ENCODE measurements at places on chromosomes 1 and 21.

DNA sequence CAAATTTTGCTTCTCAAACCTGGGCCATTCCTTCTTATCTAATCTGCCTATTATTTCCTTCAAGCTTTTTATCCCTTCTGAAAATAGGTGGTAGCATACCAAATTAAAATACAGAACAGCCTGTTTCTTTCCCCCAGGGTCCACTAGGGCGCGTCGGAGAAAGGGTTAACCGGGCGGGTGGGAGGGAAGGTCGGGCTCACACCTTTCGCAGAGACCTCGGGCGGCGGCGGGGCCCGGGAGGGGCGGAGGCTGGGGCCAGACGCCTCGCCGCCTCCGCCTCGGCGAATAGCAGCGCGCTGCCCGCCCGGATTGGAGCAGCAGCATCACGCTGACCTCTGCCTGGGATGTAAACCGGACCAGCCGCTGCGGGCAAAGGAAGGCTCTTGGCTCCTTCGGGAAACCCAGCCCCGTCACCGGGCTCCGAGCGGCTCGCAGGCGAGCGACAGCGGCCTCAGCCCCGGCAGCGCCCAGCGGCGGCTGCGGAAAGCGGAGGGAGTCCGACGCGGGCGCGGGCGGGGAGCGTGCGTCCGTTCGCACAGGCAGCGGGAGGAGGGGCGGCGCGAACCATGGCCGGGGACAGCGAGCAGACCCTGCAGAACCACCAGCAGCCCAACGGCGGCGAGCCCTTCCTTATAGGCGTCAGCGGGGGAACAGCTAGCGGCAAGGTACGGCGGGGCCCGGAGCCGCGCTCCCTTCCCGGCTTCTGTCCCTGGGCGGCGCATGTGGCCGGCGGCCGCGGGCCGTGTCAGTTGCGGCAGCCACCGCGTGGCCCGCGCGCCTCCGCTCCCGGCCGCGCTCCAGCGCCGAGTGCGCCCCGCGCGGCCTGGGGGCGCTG is at the start of gene UCK2:
Gene UCK2, plus strand, starts transcription at position 347 of the 835 bp plus-strand sequence. Its CDS starts 220 bp downstream, at position 567.
- DNase-seq = peak; percentile 69

GRCh38 chr1:168050307-168050706 is 86.4 kb downstream of the GPR161 start:
- no peak for DNase-seq

DNA sequence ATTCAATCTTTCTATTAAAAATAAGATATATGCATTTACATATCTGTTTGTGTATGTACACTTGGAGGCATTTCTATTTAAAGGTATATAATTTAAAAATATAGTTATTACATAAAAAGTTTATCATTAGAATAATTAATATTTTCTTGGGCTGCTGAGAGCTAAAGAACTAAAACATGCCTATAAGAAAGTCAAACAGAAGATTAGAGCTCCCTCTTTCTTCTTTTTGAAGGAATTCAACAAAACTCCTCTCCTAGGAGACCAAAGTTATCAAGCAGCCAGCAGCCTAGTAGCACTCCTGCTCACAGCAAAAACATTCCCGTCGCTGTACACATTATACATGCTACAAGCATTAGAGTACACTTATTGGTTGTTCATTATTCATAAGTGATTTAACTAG is 216.4 kb downstream of the VAV3 start:
- no peak for DNase-seq

GRCh38 chr1:47662068-47662467 is 224.2 kb downstream of the FOXD2 start:
- no peak for DNase-seq

- no peak for DNase-seq
These were observed 95.2 kb downstream of the COQ8A start for GRCh38 chr1:227035316-227035715.

DNA sequence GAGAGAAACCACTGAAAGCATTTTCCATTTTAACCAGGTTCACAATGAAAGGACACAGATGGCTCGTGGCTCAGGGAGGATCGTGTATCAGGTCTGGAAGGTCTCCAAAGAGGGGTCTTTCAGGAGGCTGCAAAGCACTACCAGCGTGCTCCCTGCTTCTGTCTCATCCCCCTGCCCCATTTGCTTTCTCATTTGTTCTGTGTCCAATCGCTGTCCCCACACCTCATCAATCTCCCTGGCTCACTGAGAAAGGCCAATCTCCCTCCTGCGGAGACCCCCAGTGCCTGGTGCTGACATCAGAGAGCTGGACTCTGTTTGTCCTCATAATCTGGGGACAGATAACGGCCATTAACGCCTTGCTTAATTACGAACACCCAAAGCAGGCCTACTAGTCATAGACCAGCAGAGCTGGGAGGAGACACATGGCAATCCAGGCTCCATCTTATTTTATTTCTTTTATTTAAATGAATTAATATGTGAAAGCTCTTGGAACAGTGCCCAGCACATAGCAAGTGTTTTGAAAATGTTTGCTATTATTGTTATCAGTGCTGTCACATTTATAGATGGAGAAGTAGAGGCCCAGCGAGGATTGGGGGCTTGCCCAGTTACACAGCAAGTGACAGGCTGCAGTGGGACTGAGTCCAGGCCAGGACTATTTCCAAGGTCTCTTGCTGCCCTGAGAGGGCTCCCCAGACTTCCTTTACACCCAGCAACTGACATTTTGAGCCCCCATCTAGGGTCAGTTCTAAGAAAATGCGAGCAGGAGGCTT is 341.0 kb upstream of the USP24 start:
- DNase-seq = no peak

DNA sequence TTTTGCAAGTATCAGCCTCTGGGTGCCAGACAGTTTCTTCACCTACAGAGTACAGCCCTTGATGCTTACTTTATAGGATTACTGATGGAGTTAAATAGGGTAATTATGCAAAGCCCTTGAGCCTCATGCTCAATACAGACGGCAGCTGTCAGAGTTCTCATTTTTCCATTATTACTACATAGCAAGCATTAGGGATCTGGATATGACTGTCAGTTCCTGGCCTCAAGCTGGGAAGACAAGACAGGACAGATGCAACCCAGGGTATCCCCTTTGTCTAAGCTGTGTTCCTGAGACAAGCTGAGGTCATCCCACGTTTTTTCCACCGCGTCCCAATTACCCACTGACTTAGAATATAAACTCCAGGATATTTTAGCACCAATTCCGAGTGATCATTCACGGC is 94.4 kb downstream of the SLC35F3 start:
- no peak for DNase-seq

DNA sequence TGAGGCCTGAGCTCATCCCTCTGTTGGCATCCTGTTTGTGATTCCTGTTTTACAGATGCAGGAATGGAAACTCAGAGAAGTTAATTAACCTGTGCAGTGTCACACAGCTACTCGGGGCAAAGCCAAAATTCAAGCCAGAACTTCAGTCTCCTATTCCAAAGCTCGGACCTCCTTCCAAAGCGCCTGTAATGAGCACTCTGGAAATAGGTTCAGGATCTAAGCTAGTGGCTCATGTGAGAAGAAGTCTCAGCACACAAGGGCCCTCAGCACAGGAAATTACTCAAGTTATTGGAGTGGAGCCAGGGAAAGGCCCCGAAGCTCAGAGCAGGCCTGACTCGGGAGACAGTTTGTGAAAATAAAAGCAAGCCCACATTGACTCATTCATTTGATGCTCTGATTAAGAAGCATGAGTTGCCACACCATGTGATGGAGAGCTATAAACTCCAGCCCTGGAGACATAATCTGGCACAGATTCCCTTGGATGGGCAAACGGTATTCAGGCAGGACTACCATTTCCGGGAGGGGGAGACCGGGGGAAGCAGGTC is 50.6 kb upstream of the LYST start:
- DNase-seq = peak; percentile 48

- no peak for DNase-seq
These were observed 20.7 kb downstream of the DDX20 start for GRCh38 chr1:111776391-111776790.

GRCh38 chr1:116983112-116983511 is 18.4 kb upstream of the CD101 start:
- no peak for DNase-seq

GRCh38 chr1:24437631-24438396 is 22.2 kb downstream of the NIPAL3 start:
- DNase-seq = no peak

DNA sequence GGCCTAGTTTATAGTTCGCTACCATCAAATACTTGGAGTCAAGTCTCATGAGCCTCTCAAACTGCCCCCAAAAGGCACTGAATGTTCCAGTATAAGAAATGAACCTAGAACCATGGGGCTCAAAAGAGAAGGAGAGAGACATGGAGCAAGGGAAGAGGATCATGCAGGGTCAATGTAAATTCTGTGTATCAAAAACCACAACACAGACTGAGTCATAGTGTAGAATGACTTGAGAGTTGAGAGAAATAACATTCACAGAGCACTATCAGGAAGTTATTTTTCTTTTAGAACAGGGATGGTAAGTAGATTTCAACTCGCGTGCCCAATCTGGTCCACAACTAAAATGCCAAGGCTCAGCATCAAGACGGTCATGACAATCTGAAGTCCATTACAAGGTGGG is 59.8 kb downstream of the GNG12 start:
- DNase-seq = no peak

- no peak for DNase-seq
These were observed 180.7 kb downstream of the ZBTB18 start for GRCh38 chr1:244231572-244232315.

- no peak for DNase-seq
These were observed 93.7 kb downstream of the WDR3 start for GRCh38 chr1:118023199-118023598.

- DNase-seq = no peak
These were observed 2.7 kb downstream of the CAMK2N1 start for GRCh38 chr1:20483098-20483832.

GRCh38 chr1:44828003-44828651 is 14.9 kb downstream of the PTCH2 start:
- no peak for DNase-seq

DNA sequence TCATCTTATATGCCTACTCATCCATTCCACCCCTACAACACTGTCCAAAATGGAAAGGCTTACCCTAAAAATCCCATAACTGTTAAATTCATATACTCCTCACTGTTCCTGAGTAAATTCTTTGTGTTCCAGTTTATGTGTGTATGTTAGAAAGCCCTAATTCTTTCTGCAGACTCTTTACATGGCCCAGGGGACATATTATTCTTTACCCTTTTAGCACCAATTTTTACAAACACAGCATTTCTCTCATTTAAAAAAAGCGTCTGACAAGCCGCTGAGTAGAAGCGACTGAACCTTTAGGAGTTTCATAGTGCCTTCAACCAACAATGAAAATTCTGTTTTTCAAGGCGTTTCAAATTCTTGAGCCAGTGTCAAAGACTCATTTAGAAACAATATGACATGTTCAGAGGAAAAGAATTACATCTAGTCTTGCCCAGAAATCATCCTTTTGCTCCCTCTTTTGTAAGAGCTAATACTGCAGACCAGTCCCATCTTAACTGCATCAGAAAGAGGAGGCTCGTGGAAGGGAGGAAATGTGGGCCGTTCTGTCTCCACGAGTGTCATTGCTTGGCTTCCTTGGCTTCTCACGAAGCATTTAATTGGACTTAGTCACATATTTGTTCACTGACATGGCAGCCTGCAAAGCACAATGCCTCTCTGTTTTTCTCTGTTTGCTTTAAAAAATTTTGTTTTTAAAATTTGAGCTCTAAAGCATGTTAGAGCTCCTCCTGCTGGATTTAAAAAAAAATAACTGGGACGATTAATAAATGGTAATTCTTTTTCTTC is 21.3 kb upstream of the C1orf105 start:
- no peak for DNase-seq

GRCh38 chr1:242743983-242744780 is 219.7 kb upstream of the PLD5 start:
- DNase-seq = no peak

- DNase-seq = no peak
These were observed 59.4 kb downstream of the EPB41 start for GRCh38 chr1:28973596-28974421.

DNA sequence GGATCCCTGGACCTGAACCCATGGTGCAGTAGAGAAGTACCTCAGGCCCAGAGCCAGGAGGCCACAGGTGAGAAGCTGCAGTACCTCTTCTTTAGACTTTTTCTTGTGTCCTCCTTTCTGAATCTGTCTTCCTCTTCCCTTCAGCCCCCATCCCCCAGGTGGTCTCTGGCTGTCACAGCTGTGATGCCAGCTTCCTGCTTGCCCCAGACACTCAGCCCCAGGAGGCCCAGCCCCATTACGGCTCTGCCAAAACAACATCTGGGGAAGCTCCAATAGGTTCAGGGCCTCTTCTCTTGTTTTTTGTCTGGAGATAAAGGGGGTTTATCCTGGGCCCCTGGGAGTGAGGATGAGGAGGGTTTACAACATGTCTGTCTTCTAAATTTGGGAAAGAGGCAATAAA is 9.5 kb upstream of the BTG2 start:
- DNase-seq = no peak

DNA sequence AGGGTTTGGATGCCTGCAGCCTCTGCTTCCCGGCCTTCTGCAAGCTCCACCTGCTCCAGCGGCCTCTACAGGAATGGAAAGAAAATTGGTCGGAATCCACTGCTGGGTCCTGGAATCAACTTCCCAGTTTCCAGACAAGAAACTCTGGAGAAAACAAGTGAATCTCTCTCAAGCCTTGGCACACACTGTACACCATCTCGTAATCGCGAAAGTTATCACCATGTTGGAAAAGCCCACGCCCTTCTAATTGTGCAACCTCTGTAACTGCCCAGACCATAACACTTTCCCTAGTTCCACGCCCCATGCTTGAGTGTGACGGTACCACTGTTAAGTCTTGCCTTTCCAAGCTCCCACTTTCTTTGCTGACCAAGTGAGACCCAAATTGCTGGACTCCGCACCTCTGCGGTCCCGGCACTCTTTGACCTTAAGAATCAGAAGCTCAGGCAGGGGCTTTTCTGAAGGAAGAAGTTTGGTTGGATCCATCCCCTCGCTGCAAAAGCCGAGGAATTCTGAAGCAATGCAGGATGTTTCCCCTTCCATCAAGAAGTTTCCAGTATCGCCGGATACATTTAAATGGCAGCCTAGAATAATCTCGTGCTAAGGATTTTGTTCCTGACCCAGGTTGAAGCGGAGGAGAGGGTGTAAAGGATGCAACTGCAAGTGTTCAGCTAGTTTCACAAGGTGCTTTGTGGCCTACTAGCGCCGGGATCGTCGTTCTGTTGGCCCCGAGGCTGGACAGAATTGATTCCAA is 6.2 kb downstream of the NR5A2 start:
- no peak for DNase-seq

- DNase-seq = no peak
These were observed 46.2 kb downstream of the USP25 start for GRCh38 chr21:15775981-15776380.

GRCh38 chr1:118339400-118340124 is 154.5 kb upstream of the SPAG17 start:
- no peak for DNase-seq

DNA sequence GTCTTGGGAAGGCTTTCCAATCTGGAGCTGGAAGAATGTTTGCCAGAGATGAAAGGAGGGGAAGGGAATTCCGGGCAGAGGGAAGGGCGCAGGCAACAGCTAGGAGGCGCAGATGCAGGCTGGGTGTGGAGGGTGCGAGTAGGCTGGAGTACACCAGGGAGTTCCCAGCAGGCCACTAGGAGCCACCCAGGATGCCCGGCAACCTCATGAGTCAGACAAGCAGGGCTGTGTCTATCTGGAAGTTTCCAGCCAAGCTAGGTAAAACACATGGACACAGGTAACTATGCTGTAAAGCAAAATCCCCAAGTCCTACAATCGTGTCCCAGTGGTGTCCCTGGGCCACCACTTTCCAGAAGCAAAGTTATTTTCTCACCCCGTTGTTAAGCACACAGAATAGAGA is 990 bp upstream of the NBL1 start:
- DNase-seq = no peak

GRCh38 chr1:81254560-81254959 is 546.2 kb upstream of the ADGRL2 start:
- DNase-seq = no peak

Measured in stimulated activated CD4-positive, alpha-beta T cell treated with anti-CD3 and anti-CD28 coated beads, Interleukin-12 subunit alpha, Interleukin-12 subunit beta, amount 100 ng/mL, for 48 hours (primary cell).